Aorta (tissue), 5 donors: ENCODE measurements at places on chromosomes 1 and 21. TPM values are rescaled to one million over a fixed set of nuclear protein-coding genes. Genes with fewer than 3 reads are reported as not detected.

- no peaks in the 10 kb centered on the region for H3K36me3 ChIP-seq
- peak; percentile 78 for DNase-seq
- H3K4me3 ChIP-seq, result no peak overlapping the region
- H3K27me3 ChIP-seq, result no peaks in the 10 kb centered on the region
- no peak overlapping the region for H3K27ac ChIP-seq
Measured at GRCh38 chr1:209354111-209354839, 229.2 kb upstream of the CAMK1G start.

DNA sequence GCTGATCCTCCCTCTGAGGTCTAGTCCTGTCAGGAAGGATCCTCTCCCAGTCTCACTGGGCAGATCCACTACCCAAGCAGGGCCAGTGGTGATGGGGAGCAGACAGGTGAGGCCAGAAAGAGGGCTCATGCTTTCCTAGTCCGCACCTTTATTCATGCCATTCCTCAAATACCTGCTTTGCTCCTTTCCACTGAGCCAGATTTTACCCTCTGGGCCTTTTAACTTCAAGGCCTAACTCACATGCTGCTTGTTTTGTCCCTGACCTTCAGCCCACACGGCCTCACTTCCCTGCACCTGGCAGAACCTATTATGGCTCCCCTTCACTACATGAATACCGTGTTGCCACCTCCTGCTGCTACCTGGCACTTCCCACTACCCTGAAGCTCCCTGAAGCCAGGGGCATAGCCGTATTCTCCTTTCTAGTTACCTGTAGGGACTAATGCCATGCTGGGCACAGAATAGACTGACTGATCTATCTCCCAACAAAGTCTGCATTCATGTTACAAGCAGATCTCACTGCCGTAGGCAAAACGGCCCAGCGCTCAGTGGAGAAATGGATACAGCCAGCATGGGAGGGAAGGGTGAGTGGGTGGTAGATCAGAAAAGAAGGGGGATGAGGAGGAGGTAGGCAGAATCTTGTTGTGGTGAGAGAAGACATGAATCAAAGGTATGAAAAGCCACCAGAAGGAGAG, 36.1 kb upstream of the GOLT1A start:
- H3K27ac ChIP-seq, result no peak overlapping the region
- no peaks in the 10 kb centered on the region for H3K36me3 ChIP-seq
- DNase-seq, result no peak

GRCh38 chr1:84390226-84390625, 8.1 kb upstream of the DNASE2B start:
- no peaks in the 10 kb centered on the region for H3K4me1 ChIP-seq
- H3K27me3 ChIP-seq, result no peaks in the 10 kb centered on the region
- no peaks in the 10 kb centered on the region for H3K36me3 ChIP-seq
- DNase-seq, result no peak
- H3K4me3 ChIP-seq, result no peak overlapping the region

DNA sequence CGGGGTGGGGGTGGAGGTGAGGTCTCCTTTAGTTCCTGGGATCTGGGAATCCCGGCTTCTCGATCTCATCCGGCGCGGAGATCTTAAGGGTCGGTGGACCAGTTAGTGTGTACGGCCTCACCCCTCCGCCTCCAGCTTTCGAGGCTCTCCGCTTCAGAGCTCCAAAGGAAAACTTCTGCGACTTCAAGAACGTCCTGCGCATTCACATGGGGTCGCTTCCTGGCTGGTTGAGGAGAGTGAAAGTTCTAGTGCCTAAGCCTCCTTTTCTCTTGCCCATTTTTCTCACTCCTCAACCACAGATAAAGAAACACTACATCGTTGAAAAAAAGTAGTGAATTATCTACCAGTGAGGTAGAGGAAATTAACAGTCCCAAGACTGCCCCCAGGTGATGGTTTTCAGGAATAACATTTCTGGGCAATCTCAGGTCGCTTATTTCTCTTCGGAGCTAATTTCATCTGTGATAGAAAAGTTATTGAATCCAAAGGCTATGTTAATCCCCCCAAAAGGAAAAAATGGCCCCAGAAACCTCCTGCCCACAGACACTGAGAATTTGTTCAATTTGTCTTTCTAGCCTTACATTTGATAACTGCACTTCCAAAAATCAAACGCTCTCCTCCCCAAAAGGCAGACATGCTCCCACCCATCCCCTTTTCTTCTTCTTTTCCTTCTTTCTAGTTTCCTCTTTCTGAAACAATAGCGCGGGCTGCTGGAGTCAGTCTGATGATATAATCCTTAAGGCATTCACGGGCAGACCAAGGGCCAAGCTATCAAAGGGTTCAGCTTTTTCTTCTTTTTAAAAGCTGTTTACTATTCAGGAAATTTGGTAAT, 20.6 kb upstream of the TBX15 start:
- no peak for DNase-seq
- peak overlapping the region; percentile 8 for H3K4me3 ChIP-seq
- H3K27me3 ChIP-seq, result peaks cover 2% of the 10 kb centered on the region
- H3K36me3 ChIP-seq, result no peaks in the 10 kb centered on the region
- no peaks in the 10 kb centered on the region for H3K4me1 ChIP-seq

DNA sequence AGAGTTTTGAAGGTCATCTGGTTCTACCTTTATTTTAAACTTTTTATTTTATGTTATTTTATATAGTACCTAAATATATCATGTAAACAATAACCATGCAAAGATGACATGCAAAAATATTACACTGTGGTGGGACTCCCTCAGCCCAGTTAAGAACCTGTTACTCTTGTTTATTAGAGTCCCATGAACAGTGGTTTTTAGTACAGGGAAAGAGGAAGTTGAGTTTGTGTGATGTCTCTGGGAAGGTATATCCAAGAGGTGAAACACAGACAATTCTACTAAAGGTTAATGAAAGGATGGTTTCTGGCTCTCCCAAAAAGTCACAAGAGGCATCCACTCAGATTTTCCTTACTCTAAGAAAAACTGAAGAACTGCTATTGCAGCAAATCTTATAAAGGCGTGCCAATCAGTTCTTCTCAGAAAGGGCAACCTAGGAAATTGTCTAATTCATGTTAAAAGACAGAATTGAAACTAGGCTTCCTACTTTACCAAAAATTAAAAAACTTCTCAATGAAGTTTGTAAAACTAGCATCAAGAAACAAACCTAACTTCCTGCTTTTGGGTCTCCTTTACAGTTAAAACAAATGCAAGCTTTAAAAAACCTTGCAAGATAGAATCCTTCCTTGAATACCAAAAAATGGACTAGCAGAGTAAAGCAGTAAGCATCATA, 19.9 kb downstream of the GFI1 start:
- no peak overlapping the region for H3K4me3 ChIP-seq
- no peaks in the 10 kb centered on the region for H3K4me1 ChIP-seq
- no peaks in the 10 kb centered on the region for H3K36me3 ChIP-seq
- DNase-seq, result no peak

DNA sequence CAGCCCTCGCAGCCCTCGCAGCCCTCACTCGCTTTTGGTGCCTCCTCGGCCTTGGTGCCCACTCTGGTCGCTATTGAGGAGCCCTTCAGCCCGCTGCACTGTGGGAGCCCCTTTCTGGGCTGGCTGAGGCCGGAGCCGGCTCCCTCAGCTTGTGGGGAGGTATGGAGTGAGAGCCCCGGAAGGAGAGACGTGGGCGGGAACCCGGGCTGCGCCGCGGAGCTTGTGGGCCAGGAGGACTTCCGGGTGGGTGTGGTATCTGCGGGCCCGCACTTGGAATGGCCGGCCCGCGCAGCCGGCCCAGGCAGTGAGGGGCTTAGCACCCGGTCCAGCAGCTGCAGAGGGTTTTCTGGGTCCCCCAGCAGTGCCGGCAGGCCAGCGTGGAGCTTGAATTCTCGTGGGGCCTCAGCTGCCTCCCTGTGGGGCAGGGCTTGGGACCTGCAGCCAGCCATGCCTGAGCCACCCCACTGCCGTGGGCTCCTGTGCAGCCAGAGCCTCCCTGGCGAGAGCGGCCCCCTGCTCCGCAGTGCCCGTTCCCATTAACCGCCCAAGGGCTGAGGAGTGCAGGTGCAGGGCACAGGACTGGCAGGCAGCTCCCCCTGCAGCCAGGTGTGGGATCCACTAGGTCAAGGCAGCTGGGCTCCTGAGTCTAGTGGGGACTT, 9.9 kb upstream of the CFHR2 start:
- H3K4me3 ChIP-seq, result no peak overlapping the region
- no peaks in the 10 kb centered on the region for H3K36me3 ChIP-seq
- no peaks in the 10 kb centered on the region for H3K4me1 ChIP-seq
- DNase-seq, result peak; percentile 70

DNA sequence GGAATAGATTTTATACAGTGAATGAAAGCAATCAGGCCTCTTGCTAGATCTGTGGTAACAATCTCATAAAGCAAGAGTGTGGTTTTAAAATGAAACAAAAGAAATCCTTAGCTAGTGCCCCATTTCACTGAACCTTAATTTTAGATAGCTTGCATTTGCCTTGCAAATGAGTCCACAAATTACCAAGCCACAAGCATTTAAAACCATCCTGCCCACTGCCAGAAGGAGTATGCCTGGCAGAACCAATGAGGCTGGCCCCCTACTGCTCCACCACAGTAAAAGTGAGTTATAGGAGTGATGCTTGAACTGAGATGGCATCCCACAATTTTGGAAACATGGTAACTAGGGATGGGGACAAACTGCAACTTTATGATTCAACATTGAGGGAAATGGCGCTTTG, 206.4 kb upstream of the LMO4 start:
- no peak for DNase-seq
- no peaks in the 10 kb centered on the region for H3K4me1 ChIP-seq
- H3K36me3 ChIP-seq, result no peaks in the 10 kb centered on the region
- no peak overlapping the region for H3K27ac ChIP-seq
- H3K27me3 ChIP-seq, result no peaks in the 10 kb centered on the region
- no peak overlapping the region for H3K4me3 ChIP-seq

DNA sequence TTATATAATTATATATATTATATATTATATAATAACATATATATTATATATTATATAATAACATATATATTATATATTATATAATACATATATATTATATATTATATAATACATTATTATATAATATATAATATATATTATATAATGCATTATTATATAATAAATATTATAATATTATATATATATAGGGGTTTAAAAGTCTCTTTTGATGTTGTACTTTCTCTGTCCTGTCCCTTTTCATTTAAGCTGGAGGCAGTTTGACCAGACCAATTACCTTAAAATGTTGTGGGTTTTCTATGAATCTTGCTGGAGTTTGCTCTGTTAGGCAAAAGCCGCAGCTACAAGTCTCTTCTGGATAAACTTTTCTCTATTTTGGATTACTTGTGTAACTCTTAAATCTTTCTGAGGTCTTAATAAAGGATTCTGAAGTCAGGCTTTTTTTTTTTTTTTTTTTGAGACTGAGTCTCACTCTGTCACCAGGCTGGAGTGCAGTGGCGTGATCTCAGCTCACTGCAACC, 22.2 kb upstream of the KIF1B start:
- H3K27me3 ChIP-seq, result no peaks in the 10 kb centered on the region
- H3K36me3 ChIP-seq, result no peaks in the 10 kb centered on the region
- H3K4me1 ChIP-seq, result no peaks in the 10 kb centered on the region
- no peak for DNase-seq
- no peak overlapping the region for H3K4me3 ChIP-seq

DNA sequence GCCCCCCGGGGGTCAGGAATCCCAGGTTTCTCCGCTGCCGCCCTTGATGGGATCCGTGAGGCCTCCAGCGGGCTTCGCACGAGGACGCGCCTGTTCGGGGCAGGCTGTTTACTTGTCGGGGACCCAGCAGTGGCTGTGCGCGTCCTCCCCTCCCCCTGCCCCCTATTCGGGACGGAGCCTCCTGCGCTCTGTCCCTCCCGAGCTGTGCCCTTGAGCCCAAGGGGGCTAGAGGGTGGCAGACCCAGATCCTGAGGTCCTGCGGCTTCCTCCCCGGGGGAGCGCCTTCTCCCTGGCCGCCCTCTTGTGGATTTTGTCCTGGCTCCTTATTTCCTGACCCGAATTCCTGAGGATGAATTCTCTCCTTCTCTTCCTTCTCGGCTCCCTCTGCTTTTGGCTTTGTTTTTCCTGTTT, 38.4 kb downstream of the PIK3CD start:
- no peaks in the 10 kb centered on the region for H3K36me3 ChIP-seq
- peak overlapping the region; percentile 97 for H3K4me3 ChIP-seq
- DNase-seq, result peak; percentile 80
- H3K4me1 ChIP-seq, result no peaks in the 10 kb centered on the region

DNA sequence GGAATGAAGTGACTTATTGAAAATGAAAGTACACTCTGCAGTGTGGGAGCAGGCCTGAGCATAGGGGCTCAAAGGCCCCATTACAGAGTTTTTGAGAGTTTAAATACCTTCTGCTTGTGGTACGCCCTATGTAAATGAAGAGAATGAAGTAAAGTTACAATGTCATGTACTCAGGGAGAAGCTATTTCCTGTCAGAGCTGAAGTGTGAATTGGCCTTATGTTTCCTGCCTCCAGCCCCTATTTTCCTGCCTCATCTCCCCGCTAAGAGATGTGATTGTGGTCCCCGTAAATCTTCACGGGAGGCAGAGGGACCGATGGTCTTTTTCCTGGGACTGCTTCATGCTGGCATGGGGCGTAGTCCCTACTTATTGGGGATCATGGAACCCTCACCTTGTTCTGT, 2.5 kb upstream of the ZNF683 start:
- no peaks in the 10 kb centered on the region for H3K36me3 ChIP-seq
- H3K27ac ChIP-seq, result no peak overlapping the region
- peaks cover 2% of the 10 kb centered on the region for H3K27me3 ChIP-seq
- no peak overlapping the region for H3K4me3 ChIP-seq

The SLC6A9 gene
- 5.5 TPM for total RNA-seq

The SLFNL1 gene
- total RNA-seq, result 1.0 TPM

The BCAR3 gene
- total RNA-seq, result 18.4 TPM

The CELA2B gene
- 0.45 TPM for total RNA-seq

The GBP2 gene
- total RNA-seq, result 123 TPM

The SPRR4 gene
- total RNA-seq, result not detected

The COL9A2 gene
- 8.6 TPM for total RNA-seq
